Smooth muscle cell of trachea (primary cell): ENCODE measurements at places on chromosomes 11 and 22. TPM values are rescaled to one million over a fixed set of nuclear protein-coding genes. Genes with fewer than 3 reads are reported as not detected.

Gene NR1H3
- total RNA-seq: 25.9 and 51.8 TPM in 2 replicates

Gene ANO1
- 0.83 TPM in 1 of 2 replicates, not detected in the other for total RNA-seq

Gene KCNQ1
- under 0.01 and 0.66 TPM in 2 replicates for total RNA-seq

Gene TECTA
- total RNA-seq: 0.87 and 0.99 TPM in 2 replicates

Gene CD3D
- not detected in 2 replicates for total RNA-seq
